ENCODE measurements at places on chromosomes 12 and 14.

- DNase-seq: no peak
Measured at GRCh38 chr12:195951-196350, 18.0 kb downstream of the SLC6A12 start.

- DNase-seq: no peak
Measured at GRCh38 chr12:26906704-26907103, 31.1 kb downstream of the INTS13 start.

DNA sequence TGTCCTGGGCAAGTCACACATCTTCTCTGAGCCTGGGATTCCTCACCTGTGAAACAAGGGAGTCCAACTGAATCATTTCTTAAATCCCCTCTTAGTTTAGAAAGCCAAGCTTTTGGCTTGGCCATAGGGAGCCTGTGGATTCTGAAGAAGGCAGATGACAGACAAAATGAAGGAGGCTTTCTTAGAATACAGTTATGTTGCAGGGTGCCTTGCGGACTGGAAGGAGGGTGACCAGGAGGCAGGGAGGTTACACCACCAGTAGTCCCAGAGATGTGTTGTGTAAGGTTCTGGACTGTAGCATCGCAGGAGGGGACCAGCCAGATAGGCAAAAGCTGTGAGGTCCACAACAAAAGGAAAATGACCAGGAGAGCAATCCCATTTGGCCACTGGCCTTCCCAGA is 8.2 kb upstream of the ACVR1B start:
- no peak for DNase-seq

GRCh38 chr12:9389796-9390195 is 181.6 kb upstream of the PZP start:
- no peak for DNase-seq

- DNase-seq: peak; percentile 45
Measured at GRCh38 chr12:80776706-80777105, 60.0 kb downstream of the MYF5 start.

DNA sequence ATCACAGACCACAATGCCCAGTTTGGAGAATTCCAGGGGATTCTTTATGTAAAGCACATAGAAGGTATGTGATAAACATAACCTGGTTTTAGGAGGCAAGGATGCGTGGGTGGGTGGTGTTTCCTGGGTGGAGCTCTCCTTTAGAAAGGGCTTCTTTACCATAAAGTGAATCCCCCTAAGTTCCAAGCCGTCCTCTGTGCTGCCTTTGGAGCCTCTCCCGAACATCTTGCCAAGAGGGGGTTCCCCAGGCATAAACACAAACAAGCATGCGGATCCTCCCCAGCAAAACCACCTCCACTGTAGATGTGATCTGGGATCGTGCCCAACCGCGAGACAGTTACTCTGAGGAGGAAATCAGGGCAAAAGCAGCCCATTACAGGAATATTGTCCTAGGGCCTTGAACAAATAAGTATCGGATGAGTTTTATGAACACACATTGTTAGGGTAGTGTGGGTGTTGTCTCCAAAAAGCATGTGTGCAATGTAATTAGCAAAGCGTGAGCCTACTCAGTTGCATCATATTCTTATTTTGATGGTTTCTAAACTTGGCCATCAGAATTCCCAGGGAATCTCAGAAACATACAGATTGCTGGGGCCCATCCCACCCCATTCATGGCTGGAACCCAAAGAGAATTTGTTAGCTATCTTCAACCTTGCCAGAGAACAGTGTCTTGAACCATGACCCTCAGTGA is 48.8 kb upstream of the CORO1C start:
- DNase-seq: no peak

GRCh38 chr14:63632932-63633514 is 8.6 kb downstream of the WDR89 start:
- DNase-seq: peak; percentile 53

DNA sequence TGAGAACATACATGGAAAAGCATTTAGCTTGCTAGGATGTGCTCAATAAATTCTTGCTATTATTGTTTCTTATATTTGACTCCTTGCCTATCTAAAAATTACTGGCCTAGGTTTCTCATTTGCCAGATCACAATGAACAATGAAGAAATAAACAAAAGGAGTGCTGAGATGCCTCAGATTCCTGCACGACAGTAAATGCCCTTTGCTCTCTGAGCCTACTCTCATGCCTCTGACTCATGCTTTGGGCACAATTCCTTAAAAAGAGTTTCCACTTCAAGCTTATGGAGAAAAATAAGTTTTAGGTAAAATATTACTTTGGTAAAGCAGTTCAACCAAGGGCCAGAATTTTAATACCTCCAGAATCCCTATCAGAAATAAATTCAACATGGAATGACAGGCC is 30.9 kb downstream of the GRIN2B start:
- peak; percentile 62 for DNase-seq

GRCh38 chr12:88677464-88677863 is 97.2 kb upstream of the KITLG start:
- no peak for DNase-seq

DNA sequence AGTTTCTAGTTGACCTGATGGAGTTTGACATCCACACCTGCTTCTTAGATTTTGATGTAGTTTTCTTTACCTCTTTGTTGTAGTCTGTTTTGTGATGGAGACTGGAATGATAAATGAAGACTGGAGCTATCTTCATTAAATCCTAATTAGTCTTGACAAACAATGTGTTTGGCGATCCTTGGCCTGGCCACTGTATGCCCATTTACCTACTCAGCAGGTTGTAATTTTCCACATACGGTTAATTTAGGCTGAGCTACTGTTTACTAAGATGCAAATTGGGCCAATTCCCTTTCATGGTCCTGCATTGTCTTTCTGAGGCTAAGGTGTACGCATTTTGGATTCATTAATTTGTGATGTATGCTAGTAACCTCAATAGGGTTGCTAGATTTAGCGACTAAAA is at the start of gene TAS2R7:
Gene TAS2R7 (minus strand): TSS at position 41 of the 400 bp plus-strand sequence. CDS start 57 bp downstream, outside the sequence.
- DNase-seq: no peak

- DNase-seq: peak; percentile 92
Measured at GRCh38 chr14:76929927-76930326, 98.6 kb downstream of the IRF2BPL start.

- DNase-seq: no peak
Measured at GRCh38 chr12:38759621-38760020, 145.8 kb downstream of the CPNE8 start.

DNA sequence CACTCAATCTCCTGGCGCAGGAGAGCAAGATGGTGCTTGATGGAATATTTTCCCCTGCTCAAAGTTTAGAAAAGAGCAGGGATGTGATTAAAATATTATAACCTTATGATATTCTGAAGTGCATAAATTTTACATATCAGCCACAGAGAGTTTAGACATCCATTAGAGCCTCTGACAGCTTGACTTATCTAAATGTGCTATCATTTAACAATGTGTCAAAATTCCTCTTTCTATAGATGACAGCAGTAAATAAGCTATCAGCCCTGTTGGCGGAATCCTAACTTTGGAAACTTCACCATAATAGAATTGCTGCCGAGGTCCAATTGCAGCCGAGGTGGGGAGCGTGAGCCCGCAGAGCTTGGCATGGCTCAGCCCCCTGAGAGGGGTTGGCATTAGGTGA is 117.7 kb upstream of the MYL2 start:
- DNase-seq: no peak

DNA sequence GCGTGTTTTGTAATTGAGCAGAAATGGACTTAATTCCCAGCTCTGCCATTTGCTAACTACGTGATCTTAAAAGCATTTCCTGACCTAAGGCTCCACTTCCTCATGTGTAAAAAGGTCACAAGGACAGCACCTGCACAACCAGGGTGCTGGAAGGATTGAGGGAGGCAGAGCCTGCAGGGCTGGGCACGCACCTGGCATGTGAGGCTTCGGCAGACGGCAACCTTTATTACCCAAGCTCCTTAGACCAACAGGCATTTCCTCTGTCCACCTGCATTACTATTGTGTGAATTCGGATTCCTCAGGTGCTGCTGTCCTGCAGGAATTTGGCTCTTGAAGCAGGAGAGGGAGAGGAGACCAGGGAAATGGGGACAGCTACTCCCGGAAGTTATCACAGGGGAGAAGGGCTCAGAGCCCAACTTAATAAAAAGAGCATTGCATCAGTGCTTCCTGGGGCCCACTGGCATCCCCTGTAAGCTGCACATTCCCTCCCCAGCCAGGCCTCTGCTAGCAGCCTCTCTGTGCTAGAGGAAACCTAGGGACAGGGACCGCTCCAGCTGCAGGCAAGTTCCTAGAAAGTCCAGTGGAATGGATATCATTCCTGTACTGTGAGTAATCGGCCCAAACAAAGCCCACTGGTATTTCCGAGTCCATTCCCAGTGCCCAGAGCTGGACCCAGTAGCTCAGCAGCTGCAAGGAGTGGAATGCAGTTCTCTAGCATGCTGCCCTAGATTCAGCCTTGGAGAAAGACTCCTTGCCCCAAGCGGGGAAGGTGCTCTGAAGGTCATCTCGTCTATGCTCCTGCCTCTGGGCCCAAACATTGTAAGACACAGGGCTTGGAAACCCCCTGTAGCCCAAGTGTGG is 157.1 kb upstream of the CCND2 start:
- peak; percentile 98 for DNase-seq

GRCh38 chr14:67928375-67928774 is 108.8 kb downstream of the RAD51B start:
- DNase-seq: no peak

- peak; percentile 44 for DNase-seq
Measured at GRCh38 chr14:60238955-60239354, 10.1 kb upstream of the PPM1A start.

DNA sequence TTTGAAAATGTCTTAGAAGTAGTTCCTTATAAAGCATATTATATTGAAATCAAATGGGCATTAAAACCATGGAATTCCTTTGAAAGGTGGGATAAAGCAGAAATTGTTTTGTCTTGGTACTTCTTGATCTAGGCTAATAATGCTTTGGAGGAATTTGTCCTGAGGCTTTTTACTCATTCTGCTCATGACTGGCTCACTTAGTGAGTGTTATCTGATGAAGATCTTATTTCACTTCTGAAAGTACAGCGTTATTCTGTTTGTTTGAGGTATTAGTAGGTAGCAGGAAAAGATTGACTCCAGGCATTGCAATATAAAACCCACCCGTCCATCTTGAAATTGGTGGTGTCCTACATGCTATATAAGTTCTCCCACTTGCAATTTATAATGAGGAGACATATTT is 5.5 kb downstream of the C12orf71 start:
- DNase-seq: no peak

- DNase-seq: no peak
Measured at GRCh38 chr12:6424866-6425265, 19.9 kb upstream of the CD27 start.

DNA sequence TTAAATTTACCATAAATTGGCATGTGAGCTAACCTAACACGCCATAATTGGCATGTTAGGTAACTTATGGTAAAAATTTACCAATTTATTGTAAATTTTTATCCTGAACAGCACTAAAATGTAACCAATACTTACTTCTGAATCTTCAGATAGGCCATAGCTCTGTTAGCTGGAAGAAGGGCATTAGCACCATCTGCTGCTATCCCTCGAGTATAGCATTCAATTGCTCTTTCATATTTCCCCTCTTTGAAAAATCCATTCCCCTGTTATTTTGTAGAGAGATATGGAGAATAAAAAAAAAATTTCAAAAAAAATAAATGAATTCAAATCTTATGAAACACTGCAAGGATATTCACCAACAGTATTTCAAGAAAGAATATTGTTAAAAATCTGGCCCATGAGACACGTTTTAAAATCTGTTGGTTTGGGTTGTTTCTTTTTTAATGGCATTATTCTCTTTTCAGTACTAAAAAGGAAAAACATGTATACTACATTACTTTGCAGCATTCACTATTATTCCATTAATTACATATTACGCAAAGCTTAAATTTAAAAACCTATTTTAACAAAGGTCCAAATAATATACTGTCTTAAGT is 19.1 kb downstream of the RPAP3 start:
- peak; percentile 80 for DNase-seq

- DNase-seq: no peak
Measured at GRCh38 chr14:91113829-91114078, at the start of gene DGLUCY. Gene DGLUCY, plus strand, starts transcription at chr14:91114073. Its CDS starts 46,222 bp downstream, at chr14:91160295.

DNA sequence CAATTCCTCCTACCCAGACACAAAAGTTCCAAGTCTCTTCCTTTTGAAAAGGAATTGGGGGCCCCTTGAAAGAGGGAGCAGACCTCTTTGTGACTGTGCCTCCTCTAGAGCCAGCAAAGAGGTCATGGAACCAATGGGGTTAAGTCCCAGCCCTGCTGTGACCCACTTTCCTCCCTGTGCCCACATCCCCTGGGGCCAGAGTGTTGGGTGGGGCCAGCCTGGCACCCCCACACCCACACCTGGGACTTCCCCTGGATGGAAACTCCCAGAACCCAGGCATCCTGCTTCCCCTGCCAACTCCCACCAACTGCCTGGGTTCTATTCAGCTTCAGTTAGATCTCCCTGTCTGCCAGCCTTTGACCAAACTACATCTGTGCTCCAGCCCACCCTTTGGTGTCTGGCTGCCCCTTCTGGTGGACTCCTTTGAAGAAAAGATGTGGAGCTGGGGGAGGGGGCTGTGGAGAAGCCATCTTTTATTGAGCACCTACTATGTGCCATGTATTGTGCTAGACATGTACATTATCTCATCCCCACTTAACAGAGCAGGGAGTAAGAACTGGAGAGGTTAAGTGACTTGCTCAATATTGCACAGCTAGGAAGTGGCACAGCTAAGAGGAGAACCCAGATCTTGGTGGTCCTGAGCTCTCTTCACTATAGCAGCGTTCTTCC is 4.6 kb upstream of the RARG start:
- no peak for DNase-seq

GRCh38 chr14:104768437-104769323 is 15.7 kb downstream of the SIVA1 start:
- DNase-seq: peak; percentile 80

- DNase-seq: peak; percentile 70
Measured at GRCh38 chr12:98895086-98895651, 250.1 kb downstream of the APAF1 start.

DNA sequence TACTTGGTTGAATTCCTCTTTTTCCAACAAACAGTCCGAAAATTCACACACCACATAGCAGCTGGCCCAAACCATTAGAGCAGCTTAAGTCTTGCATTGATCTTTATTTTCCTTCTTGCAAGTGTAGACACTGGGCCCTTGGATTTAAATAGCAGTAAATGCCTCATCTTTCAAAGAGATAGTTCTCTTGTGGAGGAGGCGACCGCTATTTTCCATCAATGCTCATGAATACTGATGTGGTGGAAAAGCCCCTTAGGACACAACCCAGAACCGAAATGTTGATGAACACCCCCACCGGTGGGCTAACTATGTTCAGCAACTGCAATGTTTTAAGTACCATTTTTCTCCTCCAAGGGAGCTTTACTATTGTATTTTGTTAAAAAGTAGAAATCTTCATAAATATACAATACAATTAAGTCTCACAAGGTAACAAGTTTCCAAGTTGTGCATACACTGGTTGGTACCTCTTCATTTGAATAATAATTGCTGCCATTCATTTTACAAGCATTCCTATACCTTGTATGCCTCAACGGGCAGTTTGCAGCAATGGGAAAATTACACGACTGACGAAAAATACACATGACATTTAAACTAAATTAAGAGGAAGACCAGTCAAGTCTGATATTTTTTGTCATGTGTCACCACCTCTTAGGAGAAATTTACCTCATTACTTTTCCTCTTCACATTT is 18.0 kb downstream of the NIN start:
- no peak for DNase-seq

DNA sequence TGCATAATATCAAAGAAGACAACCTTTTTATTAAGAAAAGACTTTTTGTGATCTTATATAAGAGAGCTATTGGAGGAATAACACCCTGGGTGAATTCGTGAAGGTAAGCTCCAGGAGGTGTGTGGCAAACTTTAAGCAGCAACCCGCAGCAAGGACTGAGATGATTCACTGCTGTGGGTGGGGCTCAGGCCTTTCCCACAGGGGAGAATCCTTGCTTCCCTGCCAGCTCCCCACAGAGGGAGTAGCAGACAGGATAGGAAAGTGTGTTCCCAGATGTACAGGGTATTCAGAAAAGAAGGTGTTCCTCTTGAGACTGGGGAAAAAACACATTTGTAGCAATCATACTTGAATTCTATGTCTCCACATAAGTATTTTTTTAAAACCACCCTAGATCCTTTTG is 9.2 kb downstream of the NDUFA12 start:
- no peak for DNase-seq
